ENCODE measurements at places on chromosomes 13 and 19.

DNA sequence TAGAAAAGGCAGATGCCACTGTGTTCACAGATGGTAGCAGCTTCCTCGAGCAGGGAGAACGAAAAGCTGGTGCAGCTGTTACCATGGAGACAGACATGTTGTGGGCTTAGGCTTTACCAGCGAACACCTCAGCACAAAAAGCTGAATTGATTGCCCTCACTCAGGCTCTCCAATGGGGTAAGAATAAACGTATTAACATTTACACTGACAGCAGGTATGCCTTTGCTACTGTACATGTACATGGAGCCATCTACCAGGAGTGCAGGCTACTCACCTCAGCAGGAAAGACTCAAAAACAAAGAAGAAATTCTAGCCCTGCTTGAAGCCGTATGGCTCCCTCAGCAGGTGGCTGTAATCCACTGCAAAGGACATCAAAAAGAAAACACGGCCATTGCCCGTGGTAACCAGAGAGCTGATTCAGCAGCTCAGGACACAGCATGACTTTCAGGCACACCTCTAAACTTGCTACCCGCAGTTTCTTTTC, 197.7 kb downstream of the ZNF737 start:
- DNase-seq, result no peak

- DNase-seq, result no peak
Observed at GRCh38 chr13:42875475-42876269, 94.3 kb downstream of the FAM216B start.

DNA sequence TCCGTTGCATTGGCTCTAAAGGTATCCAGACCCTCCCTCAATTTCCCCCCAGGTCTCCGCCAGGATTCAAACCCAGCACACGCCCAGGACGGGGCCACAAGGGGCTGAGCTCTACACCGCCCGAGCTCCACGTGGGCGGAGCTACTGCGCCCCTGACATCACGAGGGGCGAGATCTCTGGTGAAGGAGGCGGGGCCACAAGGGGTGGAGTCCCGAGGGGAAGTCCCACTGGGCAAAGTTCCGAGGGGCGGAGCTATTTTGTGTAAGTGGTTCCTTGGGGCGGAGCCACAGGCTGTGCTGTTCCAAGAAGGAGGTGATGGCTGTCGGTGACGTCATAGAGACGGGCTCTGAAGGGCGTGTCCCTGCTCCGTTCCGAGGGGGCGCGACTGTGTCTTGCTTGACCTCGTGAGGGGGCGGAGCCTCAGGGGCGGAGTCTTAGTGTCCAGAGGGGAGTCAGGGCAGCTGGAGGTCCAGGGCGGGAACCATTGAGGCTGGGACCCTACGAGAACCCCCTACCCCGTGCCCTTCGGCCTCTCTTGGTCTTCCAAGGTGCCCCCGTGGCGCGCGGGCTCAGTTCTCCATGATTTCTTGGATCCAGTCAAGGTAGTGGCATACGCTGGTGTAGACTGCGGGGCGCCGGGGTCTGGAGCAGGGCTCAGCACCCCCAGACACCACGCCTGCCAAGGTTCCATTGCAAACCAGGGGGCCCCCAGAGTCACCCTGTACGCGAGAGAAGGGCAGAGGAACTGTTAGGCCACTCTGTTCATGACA, 1.3 kb upstream of the KLK8 start:
- DNase-seq, result no peak

DNA sequence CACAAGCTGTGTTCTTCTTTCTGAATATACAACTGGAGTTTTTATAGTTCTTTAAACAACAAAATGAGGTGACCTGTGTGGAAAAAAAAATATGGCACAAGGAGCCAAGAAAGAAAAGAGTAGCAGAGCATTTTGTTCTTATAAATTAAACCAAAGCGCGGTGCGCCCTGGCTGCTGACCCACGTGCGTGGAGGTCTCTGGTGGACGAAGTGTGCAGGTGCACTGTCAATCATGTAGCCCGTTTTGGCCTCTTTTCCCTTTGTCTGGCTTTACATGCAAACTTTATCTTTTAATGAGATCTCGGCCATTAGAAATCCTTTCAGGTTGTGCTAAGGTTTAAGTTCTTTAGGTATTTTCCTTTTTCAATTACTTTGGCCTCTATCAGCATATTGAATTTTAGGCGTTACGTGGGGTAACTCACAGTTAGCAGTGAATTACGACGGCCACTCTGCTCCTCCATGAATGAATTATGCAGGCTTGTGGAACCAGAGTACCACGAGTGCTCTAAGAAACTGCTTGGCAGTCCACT, 443.9 kb upstream of the SLC10A2 start:
- no peak for DNase-seq

DNA sequence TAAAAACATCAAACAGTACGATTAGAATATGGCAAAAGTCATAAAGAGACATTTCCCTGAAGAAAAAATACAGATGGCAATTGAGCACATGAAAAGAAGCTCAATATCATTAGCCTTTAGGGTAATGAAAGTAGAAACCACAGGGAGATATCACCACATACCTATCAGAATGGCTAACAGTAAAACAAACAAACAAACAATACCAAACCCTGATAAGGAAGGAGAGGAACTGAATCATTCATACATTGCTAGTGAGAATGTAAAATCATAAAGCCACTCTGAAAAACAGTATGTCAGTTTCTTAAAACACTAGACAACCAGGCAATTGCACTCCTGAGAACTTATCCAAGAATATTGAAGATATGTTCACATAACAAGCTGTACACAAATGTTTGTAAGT, 1342.5 kb upstream of the SLC10A2 start:
- DNase-seq, result no peak

DNA sequence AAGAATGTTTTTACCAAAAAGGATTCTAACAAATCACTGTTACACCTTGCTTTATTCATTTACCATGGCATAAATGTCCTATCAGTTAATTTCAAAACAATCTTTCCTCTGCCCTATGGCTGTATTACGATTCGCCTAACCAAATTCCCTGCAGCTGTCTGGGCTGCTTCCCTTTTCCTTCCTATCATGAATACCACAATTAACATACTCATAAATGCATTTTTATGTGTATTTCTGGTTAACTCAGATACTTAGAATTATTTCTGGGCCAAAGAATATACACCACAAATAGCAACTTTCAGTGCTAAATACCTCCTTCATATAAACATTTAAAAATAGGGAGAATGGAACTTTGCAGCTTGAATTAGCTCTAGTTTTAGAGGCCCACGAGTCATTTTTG, 30.4 kb downstream of the ANKRD10 start:
- no peak for DNase-seq

DNA sequence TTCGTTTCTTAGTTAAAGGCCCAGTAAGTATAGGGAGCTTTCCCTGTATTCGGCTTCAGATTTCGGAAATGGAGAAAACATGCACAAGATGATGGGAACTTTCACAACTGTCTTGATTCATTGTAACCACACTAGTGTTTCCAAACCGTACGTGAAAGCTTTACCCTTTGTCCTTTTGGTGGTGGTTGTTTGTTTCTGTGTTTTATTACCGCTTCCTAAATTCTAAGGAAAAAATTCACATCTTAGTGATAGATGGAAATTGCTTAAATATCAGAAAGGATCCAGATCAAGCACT, 504 bp upstream of the VWA8 start:
- DNase-seq, result no peak

DNA sequence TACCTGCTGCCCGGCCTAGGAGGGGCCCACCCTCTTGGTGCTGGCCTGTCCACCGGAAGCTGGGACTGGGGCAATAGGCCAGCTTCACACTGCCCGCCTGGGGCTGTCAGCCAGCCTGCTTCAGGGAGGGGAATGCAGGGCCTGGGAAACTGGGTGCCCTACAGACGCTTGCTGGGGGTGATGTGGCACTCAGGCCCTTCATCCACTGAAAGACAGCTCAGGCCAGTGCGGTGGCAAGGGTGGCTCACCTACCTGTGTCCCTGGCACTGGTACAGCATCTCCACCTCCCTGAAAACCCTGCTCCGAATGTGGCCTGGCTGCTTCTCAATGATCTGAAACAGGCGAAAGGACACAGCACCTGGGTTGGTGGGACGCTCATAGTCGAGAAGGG, 7.8 kb downstream of the MKNK2 start:
- no peak for DNase-seq

DNA sequence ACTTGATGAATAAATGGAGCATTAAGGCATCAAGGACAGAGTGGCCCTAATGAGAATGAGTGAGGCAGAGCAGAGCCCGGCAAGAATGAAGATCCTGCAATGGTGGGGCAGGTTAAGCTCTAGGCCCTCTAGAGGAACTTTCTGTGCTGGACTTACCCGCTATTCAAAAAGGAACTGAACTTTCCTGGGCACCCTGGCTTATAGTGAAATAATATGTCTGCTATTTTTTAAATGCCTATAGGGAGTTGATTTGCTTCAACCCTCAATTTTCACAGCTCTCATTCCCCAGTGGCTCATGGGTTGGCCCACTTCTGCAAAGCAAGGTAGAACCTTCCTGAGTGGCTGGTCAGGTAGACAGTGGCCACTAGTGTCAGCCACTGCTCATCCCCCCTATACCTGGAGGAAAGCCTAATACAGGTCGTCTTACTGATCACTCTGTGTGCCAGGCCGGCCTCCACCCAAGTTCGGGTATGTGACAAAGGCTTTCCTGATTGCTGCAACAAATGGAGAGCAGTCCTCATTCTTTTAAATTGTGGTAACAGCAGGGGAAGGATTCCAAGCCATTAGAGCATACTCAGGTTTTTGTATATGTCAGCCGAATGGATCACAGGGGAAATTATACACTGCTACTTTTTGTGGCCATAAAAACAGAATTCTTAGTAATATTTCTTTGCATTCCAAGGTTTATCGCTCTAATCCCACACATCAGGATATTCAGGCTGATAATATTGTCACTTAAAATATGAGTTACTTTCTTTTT, 103.0 kb downstream of the KL start:
- no peak for DNase-seq

DNA sequence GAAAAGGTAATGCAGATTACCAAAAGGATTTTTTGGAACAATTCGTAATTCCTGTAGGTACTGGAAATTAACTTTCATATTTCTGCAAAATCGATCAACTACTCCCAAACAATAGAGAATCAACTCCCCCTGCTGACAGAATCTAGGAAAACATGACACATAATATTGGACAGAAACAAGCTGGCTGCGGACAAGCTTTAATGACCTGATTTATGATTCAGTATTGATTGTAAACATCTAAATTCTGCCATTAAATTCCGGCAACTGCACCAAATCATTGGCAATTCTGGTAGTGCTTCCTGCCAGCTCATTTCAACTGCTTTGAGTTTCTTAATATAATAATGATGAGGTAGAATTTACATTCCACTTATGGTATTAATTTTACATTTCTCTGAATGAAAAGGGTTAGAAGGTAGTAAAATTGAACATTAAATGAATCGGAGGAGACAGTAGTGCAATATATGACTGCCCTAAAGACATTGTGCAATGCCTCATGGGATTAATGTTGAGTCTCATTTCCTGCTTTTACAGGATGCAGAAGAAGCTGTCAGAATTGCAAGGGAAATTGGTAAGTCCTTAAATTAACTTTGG, 146.5 kb downstream of the PCCA start:
- DNase-seq, result no peak

- DNase-seq, result no peak
Observed at GRCh38 chr19:14059093-14059480, 2.8 kb downstream of the PALM3 start.

DNA sequence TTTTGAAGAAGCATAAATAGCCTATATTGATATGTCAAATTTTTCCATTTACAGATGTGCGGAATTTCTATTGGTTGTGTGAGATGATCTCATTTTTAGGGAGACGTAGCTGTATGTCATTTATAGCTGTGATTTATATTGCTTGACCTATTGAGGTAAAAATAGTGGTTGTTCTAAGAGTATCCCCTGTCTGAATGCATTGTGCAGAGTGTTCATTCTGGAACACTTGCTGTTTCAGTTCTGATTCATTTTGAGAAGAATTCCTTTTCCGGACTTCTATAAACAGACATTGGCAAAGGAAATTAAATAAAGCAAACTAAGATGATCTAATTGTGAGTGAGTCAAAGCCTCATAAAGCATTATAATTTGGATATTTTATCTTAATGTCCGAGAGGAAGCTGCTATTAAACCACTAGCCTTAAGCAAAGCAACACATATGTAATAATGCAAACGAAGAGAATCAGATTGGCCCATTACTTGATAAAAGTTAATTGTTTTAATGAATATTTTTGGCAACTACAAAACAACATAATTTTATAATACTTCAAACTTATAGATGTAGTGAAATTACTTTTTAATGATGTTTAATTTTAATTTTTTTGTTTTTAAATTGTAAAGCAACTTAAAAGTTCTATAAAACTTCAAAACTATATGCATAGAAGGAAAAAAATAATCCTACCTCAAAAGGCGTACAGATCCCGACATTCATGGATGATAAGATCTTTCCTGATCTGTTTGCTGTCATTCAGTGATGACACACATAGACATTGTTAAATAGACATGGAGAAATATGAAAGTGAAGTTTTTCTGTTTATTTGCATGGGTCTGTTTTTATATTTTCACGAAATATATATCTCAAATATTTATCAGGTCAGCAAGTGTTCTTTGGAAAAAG, 942.6 kb upstream of the SLC10A2 start:
- no peak for DNase-seq

- DNase-seq, result no peak
Observed at GRCh38 chr13:73065665-73066340, 7.0 kb downstream of the KLF5 start.
